ENCODE measurements at places on chromosomes 5 and 9.
A peak's percentile ranks its signal among the peaks of the same experiment; 100 is the strongest.

DNA sequence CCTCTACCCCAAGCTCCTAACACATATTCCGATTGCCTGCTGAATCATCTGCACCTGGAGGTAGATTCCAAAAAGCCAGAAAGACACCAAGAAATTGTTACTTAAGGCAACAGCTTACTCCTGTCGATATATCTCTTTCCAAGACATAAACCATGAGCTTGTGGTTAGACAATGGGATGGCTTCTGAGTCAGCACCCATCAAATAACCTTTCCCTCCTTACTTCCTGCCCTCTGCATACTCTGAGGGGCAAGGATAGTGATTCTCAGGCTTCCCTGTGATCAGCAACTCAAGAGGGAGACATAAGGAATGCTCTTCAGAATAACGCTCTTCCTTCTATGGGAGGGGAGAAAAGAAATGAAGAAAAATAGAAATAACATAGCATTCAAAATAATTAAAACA, 70.9 kb downstream of the TMEM215 start:
- no peak for DNase-seq

GRCh38 chr9:134393582-134394280, 67.5 kb downstream of the RXRA start:
- DNase-seq: no peak

DNA sequence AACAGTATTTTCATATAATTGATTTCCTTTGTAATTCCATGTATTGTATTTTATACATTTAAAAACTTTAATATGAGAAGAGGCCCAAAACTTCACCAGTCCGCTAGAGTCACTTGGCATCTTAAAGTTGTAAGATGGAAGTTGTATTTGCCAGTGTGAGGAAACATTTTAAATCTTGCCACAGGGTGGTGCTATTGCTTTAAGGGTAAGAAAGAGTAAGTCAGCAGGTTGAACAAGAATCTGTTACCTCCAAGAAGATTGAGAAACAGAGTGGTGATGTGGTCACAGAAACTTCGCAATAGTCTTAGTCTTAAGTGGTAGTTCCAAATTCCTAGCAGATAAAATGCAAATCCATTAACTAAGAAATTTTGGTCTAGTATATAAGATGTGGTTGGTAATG, 39.8 kb upstream of the RANBP6 start:
- DNase-seq: peak; percentile 92

GRCh38 chr5:41856644-41857491, 13.4 kb downstream of the OXCT1 start:
- DNase-seq: peak; percentile 40

DNA sequence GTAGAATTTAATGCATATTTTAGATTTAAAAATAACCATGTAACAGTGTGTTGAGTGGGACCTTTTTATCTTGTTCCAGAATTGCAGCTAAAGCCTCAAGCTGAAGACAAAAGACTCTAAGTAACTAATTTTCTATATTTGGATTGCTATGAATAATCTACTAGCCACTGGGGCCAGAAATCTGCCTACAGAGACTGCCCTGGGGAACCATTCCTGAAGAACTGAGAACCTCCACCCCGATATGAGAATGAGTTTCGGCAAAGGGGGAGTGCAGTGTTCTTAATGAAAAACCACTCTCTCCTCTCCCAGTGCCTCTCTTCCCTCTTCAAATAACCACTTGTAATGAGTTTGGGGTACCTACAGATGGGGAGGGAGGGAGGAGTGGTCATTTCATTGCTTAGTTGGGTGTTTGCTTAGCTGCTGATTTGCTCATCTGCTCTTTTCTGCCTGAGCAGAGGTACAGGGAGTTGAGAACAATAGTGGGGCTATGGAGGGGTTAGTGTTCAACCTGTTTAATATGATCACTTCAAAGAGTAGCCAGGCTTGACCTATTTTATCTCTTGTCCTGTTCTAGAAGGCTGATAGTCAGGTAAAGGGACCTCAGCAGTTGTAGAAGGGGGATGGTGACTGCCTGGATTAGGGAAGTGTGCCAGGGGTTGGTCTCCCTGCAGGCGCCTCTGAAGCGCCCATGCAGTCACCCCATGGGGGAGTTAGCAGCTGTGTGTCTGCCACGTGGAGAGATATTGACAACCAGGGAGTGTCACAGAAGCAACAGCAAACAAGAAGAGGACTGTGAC, 47.7 kb downstream of the ATG10 start:
- DNase-seq: no peak

DNA sequence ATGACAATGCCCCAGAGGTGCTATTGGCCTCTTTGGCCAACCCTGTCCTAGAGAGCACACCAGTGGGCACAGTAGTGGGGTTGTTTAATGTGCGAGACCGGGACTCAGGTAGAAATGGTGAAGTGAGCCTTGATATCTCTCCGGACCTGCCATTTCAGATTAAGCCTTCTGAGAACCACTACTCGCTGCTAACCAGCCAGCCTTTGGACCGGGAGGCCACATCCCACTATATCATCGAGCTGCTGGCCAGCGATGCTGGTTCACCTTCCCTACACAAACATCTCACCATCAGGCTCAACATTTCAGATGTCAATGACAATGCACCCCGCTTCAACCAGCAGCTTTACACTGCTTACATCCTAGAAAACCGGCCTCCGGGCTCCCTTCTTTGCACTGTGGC, 1.4 kb downstream of the PCDHGC5 start:
- DNase-seq: no peak

DNA sequence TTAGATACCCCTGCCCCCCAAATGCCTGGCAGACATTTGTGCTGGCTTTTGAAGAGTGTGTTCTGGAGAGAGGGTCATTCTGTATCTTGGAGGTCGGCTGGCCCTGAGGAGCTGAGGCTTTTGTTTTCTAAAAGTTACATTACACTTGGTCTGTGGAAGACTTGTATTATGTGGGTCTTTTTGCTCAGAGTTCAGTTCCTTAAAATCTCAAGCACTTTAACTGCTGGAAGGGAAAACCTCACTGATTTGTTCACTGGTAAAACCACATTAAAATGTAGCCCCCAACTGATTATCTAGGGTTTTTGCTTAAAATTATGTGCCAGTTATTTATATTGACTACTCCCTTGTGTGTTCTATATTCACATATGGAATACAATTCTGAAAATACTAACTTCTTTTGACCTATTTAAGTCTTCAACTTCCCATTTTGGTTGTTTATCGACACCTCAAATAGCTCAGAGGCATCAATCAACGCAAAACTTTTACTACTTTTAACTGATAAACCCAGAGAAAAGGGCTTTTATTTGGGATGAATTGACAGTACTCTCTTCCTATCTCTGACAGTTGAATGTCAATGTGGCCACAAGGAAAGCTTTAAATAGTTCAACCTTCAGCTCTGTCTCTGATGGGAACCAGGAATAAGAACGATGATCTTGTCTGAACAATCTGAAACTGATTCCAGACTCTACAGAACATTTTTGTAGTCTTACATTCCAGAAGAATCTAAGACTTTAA, 54.0 kb upstream of the MAP3K1 start:
- DNase-seq: no peak

DNA sequence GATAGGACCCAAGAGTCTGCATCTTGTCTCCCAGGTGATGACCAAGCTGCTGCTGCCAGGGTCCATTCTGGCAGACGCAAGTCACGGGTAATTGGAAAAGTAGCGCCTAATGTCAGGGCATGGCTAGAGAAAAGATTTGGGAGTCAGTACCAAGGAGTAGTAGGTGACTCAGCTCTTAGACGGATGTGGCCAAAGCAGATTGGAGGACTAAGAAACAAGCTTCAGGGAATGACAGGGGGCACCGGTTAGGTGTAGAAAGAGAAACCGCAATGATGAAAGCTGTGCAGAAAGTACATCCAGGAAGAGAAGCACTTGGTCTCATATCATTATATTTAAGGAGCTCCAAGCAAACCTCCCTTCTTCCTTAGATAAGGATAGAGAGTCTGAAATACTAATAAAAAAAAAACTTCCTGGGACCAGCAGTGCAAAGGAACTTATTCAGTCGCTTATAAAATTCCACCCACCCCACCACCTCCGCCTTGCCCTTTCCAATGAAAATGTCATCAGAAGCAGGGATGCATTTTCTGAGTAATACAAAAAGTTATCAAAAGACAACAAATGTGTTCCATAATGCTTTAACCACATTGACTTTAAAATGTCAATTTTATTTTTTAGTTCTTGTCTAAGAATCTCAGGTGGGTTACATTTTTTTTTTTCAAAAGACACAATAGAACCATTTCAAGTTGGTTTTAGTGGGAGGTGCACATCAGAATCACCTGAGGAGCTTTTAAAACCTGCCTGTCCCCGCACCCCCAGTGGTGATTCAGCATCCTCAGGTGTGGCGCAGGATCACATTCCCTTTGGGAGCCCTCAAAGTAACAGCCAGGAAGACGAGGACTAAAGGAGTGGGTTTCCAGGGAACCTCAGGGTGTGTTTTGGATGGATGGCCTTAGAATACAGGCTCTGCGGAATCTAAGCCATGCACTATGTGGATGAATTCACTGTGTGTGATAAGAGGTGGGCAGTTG, 31.2 kb downstream of the PTPN3 start:
- DNase-seq: no peak

GRCh38 chr5:50727149-50727496, 60.7 kb downstream of the PARP8 start:
- no peak for DNase-seq

DNA sequence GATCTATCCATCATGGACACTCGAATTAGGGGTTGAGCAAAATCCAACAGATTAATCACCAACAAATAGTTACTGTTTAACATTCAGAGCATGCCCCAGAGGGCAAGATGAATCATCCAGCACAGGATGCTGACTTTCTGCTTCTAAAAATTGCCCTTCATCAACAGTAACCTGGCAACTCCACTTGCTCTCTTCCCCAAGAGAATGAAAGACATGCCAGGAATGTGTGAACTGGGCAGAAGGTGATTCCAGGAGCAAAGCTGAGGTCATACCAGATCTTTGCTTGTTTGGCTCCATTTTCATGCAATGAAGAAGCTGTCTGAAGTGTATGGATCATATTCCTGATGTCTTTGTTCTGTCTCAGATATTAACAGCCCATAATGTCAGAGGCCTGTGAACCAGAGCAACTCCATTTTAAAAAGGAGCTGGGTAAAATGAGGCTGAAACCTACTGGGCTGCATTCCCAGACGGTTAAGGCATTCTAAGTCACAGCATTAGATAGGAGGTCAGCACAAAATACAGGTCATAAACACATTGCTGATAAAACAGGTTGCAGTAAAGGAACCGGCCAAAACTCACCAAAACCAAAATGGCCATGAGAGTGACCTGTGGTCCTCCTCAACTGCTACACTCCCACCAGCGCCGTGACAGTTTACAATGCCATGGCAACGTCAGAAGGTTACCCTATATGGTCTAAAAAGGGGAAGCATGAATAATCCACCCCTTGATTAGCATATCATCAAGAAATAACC, 2.5 kb upstream of the ZNF367 start:
- DNase-seq: peak; percentile 74

DNA sequence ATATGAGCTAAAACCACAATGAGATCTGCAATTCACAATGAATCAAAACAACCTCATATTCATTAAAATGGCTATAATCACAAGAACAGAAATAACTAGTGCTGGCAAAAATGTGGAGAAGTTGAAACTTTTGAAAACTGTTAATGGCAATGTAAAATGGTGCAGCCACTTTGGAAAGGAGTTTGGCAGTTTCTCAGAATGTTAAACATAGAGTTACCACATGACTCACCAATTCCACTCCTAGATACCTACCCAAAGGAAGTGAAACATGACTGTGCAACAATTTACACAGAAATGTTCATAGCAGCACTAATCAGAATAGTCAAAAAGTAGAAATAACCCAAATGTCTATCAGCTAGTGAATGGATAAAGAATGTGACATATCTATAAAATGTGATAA, 862.2 kb downstream of the DTWD2 start:
- DNase-seq: no peak

DNA sequence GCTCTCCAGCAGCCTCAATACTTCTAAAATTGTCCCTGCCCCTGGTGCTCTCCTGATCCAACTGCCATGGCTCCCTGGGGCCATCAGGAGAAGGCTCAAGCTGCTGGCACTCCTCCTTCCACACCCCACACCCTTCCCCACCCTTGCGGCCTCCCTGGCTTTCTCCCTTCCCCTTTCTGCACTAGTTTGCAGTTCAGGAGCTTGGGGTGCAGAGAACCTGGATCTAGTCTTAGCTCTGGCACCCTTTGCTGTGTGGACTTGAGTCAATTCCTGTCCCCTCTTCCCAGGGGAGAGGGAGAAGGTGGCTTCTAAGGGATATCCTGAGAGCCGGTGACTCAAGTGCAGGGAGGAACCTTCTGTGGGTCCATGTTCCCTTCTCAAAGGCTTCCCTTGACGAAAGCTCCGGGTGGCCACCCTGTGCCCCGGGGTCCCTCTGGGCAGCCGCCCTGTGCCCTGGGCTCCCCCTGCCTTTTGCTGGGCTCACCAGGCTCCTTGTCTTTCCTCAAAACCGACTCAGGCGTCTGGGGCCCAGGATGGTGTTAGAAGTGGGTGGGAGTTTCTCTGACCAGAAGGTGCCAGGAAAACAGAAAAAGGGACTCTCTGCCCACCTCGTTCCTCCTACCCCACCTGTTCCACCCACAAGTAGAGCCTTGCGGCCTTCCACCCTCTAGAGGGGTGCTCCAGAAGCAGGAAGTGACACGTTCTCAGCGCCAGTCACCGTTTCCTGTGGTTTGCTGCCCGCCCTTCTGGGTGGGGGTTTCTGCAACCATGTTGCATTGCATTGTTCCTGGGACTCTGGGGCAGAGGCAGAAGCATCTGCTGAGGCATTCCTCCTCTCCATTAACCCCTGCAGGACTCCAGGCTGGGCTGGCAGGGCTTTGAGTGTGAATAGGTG, 15.0 kb downstream of the GLIPR2 start:
- no peak for DNase-seq

- peak; percentile 5 for DNase-seq
These were observed 167.1 kb downstream of the NIPBL start for GRCh38 chr5:37043693-37044092.

DNA sequence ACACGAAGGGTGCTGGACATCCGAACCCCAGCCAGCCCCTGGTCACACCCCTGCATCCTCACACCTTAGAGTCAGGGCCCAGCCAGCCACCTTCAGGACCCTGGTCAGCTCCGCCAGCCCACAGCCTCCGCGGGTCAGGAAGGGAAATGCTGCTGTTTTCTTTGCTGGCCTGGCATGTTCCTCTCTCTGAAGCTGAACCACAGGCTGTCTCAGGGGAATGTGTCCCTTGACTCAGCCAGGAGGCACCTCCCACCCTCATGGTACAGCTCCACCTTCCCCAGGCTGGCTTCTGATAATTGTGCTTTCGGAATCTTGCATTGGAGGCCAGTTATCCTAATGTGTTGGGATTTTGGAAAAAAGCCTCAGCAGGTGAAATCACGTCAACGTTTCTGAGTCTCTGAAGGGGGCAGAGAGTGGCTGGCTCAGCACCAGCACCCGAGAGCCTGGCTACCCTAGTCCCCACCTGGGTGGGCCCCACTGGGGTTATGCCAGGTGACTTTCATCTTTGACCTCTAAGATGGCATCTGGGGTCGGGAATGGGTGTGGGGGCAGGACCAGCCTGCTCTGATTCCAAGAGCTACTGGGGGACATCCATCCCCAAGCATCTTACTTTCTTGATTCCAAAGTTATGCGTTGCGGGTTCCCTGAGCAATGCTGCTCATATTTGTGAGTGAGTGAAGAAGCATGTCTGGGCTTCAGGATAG, 9.8 kb upstream of the OLFM1 start:
- DNase-seq: peak; percentile 61

- no peak for DNase-seq
These were observed 25.4 kb upstream of the SSBP2 start for GRCh38 chr5:81776258-81776657.

Data from NT2/D1 (cell line).